Epithelial cell of umbilical artery (primary cell): ENCODE measurements at places on chromosomes 7 and 10. TPM values are rescaled to one million over a fixed set of nuclear protein-coding genes. Genes with fewer than 3 reads are reported as not detected.

MICALL2 gene
- 14.0 and 15.3 TPM in 2 replicates for total RNA-seq

C10orf53 gene
- not detected in 2 replicates for total RNA-seq

PRRT4 gene
- 0.32 TPM in 1 of 2 replicates, not detected in the other for total RNA-seq

OR2A42 gene
- total RNA-seq = not detected in 2 replicates

PPP1R9A gene
- total RNA-seq = 1.6 and 4.0 TPM in 2 replicates

CARD11 gene
- total RNA-seq = 1.7 and 6.2 TPM in 2 replicates

SLC25A13 gene
- 27.3 and 27.8 TPM in 2 replicates for total RNA-seq

GJD4 gene
- not detected in 2 replicates for total RNA-seq

GDF2 gene
- total RNA-seq = not detected in 2 replicates

LIPJ gene
- not detected in 2 replicates for total RNA-seq

JAKMIP3 gene
- under 0.01 TPM in 1 of 2 replicates, not detected in the other for total RNA-seq

VWDE gene
- 0.65 and 1.7 TPM in 2 replicates for total RNA-seq

ST8SIA6 gene
- total RNA-seq = 0.32 and 0.46 TPM in 2 replicates

SERPINE1 gene
- 1,622 and 2,149 TPM in 2 replicates for total RNA-seq
